Caudate nucleus (tissue), 63 donors: ENCODE measurements at places on chromosomes 16 and 17.

DNA sequence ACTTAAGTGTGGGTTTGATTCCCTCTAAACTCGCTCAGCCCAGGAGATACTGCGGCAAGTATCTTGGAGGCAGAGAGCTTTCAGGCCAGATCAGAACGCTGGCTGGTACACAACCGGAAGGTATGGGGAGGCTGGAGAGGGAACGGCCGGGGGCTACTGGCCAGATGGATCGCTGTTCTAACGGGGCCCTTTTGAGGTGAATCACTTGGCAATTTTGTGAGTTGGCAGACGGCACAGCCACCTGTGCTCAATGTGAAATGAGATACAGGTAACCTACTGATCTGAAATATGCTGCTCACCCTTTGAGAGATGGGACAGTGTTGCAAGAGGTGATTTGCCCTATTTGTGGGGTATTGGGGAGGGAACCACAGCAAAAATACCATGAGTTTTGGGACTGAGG, 622.9 kb upstream of the RBFOX1 start:
- no peak for DNase-seq

- DNase-seq = no peak
These were observed 10.6 kb upstream of the NUP85 start for GRCh38 chr17:75194879-75195278.

DNA sequence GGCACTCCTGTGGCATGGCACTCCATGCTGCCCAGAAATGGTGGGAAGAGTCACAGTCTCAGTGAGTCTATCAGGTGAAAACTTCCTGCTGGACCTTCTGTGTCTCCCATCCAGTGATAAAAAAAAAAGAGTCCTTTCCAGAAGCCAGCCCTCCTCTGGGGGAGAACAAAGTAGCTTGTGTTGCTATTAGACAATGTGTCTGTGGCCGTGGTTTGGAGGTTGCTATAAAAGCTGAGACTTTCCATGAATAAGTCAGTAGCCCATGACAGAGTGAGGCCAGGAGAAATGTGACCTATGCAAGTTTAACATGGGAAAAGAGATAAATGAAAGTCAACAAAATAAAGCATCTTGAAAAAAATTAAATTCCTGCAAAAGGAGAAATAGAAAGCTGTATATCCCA, 250.7 kb upstream of the MON1B start:
- no peak for DNase-seq

DNA sequence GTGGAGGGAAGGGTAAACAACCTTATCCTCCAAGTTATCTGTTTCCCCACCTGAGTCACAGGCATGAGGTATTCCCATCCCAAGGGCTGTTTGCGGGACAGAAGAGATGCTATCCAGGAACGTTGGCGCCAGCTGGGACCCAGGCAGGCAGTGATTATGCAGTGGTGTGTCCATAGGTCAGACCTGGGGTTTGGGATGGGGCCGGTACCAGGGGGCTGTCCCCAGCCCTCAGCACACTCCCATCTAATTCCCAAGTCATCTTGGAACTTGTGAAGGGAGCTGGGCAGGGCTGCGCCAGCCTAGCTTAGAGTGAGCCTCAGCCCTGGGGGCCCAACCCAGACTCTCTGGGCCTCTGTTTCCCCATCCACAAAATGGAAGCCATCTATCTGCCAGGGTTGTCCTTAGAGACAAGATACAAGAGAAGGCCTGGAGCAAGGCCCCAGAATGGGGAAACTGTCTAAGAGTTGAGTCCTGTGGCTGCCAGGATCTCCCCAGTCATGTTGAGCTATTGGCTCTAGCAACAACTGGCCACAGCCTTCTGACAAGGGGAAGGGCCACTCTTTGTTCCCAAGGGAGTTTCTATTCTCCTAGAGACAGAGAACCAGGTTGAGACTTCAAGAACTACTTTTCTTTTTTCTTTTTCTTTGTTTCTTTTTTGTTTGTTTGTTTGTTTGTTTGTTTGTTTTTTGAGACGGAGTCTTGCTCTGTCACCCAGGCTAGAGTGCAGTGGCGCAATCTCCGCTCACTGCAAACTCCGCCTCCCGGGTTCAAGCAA, 9.8 kb upstream of the JUP start:
- DNase-seq = no peak

DNA sequence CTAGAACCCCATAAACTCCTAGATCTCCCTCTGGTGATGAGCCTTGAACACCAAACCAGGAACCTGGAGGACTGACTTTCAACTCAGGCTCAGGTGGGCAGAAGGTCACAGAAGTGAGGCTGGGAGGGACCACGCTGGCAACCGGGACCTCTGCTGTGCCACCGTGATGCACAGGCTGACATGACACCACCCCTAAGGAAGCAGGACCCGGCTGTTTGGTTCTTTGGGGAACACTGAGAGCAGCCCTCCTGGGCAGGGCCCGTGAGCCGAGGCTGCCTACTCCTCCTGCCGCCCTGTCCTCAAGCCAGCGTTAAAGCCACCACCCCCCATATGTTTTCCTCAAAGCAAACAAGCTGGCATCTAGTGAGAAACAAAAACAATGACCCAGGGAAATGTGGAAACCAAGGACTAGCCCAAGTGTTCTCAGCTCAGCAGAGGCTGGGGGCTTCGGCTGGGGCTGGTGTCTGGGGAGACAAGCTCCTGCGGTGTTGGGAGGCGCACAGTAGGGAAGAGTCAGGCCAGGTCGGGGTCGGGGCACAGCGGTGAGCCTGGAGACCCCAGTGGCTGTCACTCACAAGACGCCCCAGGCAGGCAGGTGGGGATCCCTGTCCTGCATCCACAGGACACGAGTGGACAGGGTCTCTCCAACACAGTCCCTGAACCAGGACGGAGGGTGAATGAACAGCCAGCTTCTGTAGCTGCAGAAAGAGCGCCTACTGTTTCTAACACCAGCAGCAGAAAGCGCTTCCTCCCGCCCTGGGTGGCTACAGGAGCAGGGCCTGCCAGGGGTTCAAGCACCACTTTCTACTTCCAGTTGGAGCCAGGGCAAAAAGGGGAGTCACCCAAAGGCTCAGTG, 1.7 kb downstream of the SMIM5 start:
- DNase-seq = peak; percentile 23

GRCh38 chr16:11632455-11632939, 35.8 kb upstream of the SNN start:
- no peak for DNase-seq

DNA sequence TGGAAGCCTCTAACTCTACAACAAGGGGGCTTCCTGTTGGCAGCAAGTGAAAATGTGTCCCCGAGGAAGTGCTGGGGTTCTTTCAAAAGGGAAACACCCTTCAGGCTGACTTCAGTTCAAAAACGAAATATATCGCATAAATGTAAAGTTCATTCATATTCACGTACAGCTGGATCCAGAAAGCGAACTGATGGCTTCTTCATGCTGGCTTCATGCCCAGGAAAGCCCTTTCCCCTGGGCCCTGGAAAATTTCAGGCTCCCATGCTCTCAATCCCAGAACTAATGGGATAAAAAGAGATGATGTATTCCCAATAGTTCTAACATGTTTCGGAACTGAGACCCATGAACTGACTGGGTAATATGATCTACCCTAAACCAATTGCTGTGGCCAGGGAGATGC, 104.7 kb upstream of the CDH13 start:
- no peak for DNase-seq

DNA sequence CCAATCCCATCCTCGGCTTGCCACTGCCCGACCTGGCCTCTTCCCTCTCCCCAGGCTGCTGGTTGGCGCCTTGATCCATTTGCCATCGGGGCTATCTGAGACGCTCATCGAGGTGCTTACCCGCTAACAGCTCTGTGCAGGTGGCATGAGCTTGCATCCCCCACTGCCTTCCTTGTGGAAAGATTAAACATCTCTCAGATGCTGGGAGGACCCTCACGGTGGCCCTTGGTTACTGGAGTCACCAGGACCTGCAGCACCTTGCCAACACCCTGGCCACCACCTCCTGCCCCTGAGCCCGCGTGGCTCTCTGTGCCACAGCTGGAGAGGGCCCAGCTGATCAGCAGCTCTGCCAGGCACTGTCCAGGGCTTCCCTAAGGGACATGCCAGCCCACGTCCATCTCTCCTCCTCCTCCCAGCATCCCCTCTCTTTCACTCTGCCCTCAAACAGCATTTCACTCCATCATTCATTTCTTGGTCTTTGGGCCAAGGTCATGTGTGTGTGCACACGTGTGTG, 249.6 kb downstream of the RBFOX3 start:
- DNase-seq = no peak

GRCh38 chr16:55203570-55203969, 120.4 kb upstream of the IRX6 start:
- DNase-seq = no peak

GRCh38 chr16:55543472-55543871, 23.0 kb upstream of the CAPNS2 start:
- no peak for DNase-seq
